ENCODE measurements at places on chromosomes 3 and 15. TPM values are rescaled to one million over a fixed set of nuclear protein-coding genes. Genes with fewer than 3 reads are reported as not detected.

TGM5 gene
- not detected for total RNA-seq

SLC12A1 gene
- total RNA-seq, result not detected

CHRNA7 gene
- total RNA-seq, result 3.7 TPM

LCTL gene
- total RNA-seq, result not detected

DNA sequence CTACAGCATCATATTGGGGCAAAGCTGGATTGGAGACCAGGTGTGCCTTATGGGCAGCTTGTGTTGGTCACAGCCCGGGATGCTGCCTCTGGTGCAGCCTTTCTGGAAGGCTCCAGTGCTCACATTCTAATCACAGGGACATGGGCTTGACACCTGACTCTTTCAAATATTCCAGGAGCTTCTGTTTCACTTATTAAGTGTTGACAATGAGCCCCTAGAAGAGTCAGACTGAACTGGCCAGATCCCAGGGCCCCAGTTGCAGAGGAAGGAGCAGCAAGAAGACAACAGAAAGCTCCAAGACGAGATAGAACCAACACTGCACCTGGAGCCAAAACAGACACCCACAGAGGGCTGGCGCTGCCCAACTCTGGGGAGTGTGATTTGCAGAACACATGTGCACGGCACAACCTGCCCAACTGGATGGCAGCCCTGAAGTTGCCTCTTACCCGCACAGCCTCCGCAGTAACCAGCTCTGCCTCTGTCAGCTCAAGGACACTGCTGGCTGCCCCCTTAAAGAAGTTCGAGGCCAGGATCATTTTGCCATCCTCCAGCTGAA lies 30.3 kb downstream of the ALDH1L1 start:
- DNase-seq, result no peak

GRCh38 chr3:181076558-181076957 lies 87.0 kb upstream of the DNAJC19 start:
- no peak for DNase-seq

DNA sequence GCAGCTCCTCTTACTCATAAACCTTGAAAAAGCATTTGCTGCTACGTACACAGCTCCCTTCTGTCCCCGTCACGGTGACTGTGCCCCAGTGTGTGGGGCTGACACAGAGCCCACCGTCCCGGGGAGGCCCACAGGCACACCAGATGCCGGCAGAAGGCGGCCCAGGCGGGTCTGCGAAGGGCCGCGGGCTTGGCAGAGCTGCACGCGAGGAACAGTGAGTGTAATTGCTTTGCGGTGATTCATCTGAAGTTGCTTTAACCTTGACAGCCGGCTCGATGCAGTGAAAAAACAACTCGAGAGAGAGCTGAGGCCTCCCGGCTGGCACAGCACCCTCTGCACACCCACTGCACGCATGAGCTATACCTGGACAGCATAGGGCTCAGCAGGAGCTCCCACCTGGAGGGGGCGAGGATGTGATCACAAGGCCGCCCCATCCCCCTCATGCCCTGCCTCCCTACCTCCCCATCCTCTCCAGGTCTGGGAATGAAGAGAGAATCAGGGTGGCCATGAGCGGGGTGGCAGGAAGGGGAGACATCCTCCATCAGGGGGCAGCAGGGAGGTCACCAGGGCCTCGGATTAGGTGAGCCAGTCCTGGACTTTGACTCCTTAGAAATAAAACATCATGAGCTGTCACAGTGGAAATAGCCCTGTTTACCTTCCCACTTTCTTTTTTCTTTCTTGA lies 172.7 kb downstream of the MEGF11 start:
- DNase-seq, result no peak

DNA sequence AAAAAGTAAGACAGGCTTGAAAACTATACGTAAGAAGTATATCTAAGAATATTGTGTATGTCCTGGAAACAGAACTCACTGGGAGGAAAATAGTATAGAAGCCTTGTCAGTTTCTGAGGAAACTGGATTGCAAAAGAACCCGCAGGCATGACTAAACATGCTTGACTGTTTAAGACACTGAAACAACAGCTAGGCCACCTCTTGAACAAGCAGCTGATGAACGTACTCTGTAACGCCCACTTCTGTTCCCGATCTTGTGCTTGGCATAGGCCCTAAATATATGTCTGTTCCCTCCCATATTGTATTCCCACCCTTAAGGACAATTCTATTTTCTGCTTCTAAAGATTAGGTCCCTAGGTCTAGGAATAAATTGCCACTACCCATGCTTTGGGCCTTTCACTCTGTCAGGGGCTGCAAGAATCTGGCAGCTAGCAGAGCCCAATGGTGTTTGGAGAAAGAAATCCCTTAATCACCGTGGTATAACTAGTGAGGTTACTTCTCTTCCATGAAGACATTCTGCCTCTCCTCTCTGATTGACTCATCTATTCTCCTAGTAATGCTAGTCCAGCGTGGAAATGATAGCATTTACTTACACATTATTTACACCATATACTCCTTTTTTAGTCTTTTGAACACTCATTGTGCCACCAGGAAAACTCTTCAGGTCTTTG lies 46.2 kb downstream of the CD200 start:
- DNase-seq, result no peak

DNA sequence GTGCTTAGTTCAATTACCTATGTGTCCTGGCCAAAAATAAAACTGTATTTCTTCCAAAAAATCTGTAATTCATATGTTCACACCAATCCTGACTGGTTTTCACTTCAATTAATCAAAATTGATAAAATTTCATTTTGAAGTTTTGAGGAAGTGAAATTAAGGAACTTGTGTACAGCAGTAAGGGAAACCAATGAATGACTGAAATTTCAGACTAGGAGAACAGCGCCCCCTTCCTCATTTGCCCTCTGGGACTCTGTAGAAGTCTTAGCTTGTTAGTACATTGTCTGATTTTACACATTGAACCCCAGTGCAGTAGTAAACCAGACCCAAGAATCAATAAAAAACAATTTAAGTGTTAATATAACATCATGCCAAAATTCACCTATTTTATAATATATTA lies 495.3 kb upstream of the AGTR1 start:
- no peak for DNase-seq

DNA sequence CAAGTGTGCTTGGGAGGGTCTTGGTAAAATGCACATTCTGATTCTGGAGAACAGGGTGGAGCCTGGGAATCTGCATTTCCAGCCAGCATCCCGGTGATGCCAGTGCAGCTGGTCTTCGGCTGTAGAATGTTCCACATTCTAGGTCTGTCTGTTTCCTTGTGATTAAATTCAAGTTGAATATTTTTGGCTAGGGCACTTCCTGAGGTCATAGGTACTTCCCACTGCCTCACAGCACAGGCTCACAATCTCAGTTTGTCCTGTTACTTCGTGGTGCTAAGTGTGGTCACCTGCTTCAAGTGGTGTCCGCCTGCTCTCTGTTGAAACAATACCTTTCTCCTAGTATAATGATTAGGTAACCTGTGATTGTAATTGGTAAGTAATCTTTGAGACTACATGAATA lies 40.1 kb downstream of the FLNB start:
- no peak for DNase-seq

GRCh38 chr3:169659820-169660674 lies 3.5 kb downstream of the MECOM start:
- DNase-seq, result no peak

DNA sequence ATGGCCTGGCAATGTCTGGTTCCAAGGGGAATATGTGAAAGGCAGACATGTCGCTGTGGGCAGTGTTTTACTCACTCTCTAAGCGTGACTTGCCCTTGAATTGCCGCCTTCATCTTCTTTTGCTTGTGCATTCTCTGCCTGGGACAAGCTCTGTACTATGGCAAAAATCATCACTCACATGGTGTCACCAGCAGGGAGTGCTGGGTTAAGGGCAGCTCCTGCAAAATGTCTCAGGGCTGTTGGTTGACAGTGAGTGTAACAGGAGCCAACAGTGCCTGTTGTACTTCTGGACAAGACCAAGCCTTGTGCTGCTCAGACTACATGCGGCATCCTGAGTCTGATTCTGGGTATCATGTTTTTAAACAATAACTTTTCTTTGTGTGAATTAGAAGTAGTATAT lies 45.3 kb upstream of the KY start:
- DNase-seq, result no peak

- no peak for DNase-seq
Observed at GRCh38 chr3:32886911-32887310, 64.5 kb upstream of the CCR4 start.
